ENCODE measurements at places on chromosomes 3 and 15.

DNA sequence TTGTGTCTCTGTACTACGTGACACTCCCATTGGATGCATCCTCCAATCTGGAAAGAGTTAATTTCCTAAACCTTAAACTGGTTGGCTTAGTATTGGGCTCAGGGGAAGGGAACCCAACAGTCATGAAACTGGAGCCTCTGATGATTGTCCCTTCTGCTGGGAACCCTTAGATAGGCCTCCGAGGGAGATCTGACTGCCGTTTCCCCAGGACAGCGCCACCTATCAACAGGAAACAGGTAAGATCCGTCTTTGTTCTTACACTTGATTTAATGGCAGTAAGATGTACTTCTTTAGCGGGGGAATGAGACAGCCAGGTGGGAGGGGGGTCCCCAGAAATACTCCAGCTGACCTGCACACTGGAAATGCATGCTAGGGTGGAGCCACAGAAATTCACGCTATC is 1749.6 kb downstream of the SI start:
- no peak for DNase-seq

- DNase-seq, result no peak
Measured at GRCh38 chr3:70726961-70727360, 414.5 kb upstream of the MDFIC2 start.

GRCh38 chr3:24680214-24680967 is 185.7 kb upstream of the THRB start:
- DNase-seq, result no peak

DNA sequence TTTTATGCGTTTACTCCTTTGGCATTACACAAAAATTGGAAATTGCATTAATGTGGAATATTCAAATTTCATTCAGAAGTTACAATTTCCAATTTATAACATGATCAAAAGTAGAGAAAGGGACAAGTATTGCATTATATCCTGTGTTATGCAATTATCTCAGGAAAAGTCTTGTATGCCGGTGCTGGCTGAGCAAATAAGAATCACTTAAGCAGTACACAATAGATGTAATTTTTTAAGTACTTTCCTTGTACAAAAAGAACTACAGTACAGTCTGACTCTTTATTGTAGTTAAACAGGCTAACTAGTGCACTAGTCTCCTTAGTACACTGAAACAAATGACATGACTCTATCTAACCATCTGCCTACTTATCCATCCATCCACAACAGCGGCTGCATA is 493.2 kb upstream of the KCNMB2 start:
- no peak for DNase-seq

DNA sequence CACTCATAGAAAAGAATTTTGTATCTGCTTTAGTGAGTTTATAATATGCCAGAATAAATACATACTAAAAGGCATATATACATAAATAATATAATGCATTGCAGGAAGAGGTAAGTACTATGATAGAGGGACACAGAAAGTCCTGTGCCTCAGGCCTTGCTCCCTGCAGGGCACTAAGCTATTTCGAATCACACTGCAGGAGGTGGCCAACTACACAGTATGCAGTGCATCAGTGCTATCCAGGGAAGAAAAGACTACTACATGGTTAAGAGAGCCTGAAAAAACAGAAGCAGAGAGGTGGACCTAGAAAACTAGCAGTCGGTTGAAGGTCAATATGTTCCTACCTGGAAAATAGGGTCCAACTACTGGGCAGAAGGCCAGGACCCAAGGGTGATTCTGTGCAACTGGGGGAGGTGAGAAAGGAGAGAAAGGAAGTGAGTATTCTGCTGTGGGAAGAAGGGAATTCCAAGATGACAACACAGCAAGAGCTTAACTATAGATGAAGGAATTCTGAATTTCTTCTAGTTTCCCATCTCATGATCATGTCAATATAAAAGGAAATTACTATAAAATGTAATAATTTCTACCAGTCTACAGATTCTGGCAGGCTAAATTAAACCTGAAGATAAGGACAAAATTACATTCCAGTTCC is 218.0 kb downstream of the ZBTB20 start:
- DNase-seq, result no peak

DNA sequence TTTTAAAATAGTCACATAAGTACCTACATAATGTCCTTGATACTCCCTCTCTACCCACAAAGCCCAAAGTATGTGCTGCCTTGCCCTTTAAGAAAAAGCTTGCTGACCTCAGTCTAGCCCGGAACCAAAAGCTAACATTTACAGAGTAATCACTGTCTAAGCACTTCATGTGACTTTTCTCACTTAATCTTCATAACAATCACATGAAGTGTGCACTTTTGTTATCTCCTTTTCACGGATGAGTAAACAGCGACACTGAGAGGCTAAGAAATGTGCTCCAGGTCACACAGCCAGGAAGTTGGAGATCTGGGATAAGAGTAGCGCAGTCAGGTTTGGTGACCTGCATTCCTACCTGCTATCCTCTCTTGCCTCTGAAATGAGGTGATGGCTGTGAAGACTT is 194.0 kb downstream of the ITPR1 start:
- DNase-seq, result no peak

- DNase-seq, result no peak
Measured at GRCh38 chr3:6266135-6266534, 594.8 kb upstream of the GRM7 start.

- DNase-seq, result no peak
Measured at GRCh38 chr3:43142472-43142871, 36.6 kb upstream of the POMGNT2 start.

- DNase-seq, result no peak
Measured at GRCh38 chr15:56064152-56064551, 70.7 kb upstream of the NEDD4 start.

- no peak for DNase-seq
Measured at GRCh38 chr3:124063197-124063909, 71.4 kb upstream of the ROPN1 start.

DNA sequence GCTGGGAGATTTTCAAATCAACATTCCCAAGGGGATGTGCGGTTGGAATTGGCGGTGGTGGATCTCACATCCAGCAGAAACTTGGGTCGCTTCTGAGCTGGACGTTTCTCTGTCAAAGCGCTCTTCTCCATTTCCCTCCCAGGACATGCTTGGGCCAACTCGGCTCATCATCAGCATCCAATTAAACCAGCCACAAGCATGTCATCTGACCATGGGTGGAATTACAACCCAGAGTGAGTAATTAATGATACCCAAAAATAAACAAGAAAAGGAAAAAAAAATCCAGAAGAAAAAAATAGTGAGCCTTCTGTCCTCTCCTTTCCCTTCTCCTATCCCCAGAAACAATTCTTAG is 111.2 kb downstream of the XXYLT1 start:
- DNase-seq, result no peak

GRCh38 chr3:74067296-74067695 is 442.6 kb upstream of the PDZRN3 start:
- no peak for DNase-seq
